H1 (cell line): ENCODE measurements at places on chromosomes 16 and 17.

- no peak for DNase-seq
Observed at GRCh38 chr17:66371561-66371960, 69.1 kb downstream of the PRKCA start.

DNA sequence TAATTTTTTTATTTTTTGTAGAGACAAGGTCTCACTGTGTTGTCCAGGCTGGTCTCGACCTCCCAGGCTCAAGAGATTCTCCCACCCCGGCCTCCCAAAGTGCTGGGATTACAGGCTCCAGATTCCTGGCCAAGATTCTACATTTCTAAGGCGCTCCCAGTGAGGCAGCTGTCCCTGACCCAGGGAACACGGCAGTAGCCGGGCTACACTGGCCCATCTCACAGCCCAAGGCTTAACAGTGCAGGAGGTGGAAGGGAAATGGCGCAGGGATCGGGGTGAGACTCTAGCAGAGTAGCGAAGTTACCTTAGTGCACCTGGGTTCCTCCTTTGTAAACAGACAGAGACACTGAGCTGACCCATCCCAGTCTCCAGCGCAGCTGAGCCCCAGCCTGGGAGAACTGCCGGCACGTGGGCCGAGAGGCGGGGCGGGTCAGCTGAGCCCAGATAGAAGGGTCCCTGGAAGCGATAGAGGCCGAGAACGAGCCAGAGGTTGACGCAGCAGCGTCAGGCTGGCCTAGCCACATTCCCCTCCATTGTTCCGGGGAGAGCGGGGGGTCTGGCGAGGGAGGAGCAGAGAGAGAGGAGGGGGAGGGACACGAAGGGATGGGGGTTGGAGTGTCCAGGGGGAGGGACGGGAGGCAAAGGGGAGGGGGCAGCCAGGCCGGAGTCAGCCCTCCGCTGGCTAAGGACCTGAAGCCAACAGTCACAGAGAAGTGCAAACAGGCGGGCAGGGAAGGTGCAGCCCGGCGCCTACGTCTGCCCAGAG lies 2.5 kb downstream of the CARHSP1 start:
- peak; percentile 92 for DNase-seq

DNA sequence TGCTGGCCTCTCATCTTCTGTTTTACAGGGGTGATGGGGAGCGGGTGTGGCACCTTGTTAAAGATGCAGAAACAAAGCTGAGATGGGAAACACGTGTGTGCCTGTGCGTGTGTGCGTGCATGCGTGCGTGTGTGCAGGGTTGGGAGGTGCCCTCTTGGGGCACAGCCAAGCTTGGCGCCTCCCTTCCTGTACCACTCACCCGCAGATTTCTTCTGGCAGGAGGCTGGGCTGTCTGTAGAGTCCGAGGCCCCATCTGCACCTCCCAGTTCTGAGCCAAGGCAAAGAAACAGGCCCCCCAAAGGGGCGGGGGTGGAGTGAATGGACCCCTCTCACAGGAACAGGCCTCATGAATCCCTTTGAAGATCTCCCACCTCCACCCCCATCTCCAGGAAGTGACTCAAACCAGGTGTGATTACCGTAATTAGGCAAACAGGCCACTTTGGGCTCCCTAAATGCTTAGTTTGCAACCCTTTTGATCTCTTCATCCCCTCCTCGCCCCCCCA lies 20.9 kb downstream of the TNS4 start:
- no peak for DNase-seq

GRCh38 chr17:9132291-9132690 lies 111.0 kb downstream of the NTN1 start:
- no peak for DNase-seq

DNA sequence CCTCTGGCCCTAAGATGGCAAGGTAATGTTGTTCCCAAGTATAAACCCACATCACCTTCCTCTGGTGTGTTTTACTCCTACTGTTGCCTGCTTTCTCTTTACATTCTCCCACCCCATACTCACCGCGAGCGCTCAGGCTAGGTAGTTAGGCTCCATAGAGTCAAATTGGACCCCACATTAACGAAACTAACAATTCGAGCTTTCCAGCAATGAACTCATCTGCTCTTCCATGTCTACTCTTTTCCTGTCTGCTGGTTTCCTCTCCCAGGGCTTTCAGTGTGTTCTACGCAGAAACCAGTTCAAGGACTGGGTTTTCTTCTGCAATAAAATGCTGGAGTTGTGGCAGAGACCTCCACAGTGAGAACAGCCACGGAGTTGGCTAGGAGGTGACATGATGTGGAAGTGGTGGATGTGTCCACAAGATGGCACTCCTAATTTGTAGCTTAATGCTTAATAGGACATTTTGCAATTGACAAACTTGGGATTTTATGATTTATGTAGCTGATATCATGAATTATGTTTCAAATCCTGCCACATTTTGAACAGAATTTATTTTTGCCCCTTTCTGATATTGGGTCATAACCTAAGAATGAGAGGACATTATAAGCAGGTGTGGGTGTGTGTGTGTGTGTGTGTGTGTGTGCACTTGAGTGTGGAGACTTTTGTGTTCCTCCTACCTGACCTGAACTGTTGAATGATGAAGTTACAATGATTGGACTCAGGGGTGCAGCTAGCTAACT lies 2.2 kb upstream of the UQCRC2 start:
- DNase-seq, result no peak

DNA sequence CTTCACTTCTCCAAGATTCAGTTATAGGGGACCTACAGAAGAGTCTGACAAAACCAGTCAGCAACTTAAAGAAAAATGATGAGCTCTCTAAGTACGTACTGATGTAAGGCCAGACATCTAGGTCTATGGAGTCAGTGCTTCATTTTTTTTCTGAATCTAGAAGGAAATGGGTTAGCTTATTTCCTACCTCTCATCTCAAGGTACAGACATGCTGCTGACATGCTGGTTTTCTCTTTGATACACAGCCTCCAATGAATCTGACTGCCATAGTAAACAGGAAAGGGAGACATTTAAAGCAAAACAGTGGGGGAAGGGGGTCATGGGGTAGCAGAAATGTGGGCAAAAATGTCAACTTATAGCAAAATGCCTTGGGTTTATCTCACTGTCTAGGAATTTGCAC lies 16.4 kb downstream of the CDR2 start:
- no peak for DNase-seq

DNA sequence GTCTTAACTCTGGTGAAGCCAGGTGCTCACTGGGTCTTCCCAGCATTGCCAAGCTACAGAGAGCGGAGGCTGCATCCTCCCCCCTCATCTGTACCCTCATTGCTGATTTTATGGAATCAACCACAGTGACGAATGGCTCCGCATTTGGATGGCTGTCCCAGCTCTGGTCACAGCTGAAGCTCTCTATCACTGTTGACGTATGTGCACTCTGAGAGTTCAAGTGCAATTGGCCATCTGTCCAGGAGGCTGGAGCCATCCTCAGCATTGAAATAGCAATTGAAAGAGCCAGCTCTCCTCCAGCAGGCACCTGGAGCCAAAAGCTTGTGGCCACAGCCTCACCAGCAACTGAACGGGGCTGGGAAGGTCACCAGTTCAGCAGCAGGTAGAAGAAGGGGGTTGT lies 494.1 kb downstream of the TMEM114 start:
- DNase-seq, result no peak

- DNase-seq, result no peak
Observed at GRCh38 chr16:84832488-84833143, 12.8 kb downstream of the CRISPLD2 start.

DNA sequence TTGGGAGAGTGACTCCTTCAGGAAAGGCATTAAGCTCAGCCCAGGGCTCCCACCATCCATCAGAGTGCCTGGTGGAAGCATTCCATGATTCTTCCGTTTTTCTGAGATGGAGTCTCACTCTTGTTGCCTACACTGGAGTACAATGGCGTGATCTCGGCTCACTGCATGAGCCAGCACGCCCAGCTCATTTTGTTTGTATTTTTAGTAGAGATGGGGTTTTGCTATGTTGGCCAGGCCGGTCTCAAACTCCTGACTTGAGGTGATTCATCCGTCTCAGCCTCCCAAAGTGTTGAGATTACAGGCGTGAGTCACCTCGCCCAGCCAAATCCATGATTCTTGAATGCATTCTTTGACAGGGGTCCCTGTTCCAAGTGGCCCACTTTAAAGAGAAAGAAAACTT lies 23.1 kb downstream of the MIS12 start:
- DNase-seq, result no peak

DNA sequence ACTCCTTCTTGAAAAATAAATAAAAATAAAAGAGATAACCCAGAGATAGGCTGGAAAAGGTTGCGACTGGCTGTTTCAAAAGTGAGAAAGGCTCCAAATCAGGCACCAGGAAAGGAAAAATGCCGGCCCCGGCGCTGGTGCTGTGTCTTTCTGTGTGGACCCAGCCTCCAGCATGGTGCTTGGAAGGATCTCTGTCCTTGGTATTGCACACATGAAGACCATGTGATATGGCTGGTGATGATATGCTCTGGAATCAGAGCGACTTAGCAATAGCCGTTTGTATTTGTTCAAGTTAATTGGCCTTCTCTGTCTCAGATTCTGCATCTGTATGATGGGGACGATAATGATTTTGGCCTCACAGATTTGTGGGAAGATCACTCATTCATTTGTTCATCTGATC lies 3.4 kb downstream of the WSCD1 start:
- DNase-seq, result no peak

GRCh38 chr16:20675488-20676267 lies 21.8 kb downstream of the ACSM1 start:
- DNase-seq, result peak; percentile 75

DNA sequence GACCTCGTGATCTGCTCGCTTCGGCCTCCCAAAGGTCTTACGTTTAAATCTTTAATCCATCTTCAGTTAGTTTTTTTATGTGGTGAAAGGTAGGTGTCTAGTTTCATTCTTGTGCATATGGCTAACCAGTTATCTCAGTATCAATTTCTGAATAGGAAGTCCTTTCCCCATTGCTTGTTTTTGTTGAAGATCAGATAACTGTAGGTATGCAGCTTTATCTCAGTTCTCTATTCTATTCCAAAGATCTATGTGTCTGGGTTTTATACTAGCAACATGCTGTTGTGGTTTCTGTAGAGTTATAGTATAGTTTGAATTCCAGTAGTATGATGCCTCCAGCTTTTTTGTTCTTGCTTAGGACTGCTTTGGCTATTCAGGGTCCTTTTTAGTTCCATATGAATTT lies 65.2 kb downstream of the TNFRSF13B start:
- no peak for DNase-seq
